ENCODE measurements at places on chromosomes 13 and 19.

DNA sequence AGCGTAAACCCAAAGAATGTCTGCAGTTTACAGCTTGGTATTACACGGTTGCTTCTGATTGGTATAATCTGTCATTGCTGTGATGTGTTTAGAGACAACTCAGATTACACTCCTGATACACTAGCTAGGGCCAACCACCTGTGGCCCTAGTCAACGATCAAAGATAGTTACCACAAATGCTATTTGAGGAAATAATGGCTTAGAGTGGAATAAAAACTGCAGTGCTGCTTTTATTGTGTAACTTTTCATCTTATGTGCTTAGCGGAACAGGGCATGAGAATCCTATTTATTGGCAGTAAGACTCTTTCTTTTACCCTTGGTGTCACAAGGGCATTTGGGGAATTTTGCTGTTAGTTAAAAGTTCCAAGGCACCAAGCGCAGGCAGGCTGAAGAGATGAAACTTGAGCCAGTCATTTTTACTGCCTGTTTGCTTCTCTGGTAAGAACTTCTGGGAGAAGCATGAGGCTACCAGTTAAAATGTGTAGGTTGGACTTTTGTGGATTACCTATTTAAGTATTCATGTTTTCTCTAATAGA, 363.3 kb downstream of the KCNRG start:
- no peak for DNase-seq

GRCh38 chr13:71964491-71965100, 97.6 kb upstream of the DACH1 start:
- DNase-seq = no peak

DNA sequence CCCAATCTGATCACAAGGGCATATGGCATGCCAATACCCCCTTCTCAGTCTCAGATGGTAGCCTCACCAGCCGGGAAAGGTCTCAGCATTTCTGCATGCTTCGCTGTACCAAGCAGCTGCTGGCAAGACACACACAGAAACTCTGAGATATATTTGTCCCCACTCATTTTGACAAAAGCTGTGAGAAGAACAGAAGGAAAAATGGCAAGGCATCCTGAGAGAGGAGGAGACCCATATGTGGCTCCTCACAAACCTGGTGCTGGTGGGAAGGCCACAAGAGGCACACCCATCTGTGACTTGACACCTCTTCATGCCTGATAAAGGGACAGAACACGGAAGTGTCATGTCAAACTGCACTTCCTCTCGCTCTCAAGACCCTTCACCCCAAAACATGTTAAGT, 36.7 kb upstream of the DOCK9 start:
- no peak for DNase-seq

DNA sequence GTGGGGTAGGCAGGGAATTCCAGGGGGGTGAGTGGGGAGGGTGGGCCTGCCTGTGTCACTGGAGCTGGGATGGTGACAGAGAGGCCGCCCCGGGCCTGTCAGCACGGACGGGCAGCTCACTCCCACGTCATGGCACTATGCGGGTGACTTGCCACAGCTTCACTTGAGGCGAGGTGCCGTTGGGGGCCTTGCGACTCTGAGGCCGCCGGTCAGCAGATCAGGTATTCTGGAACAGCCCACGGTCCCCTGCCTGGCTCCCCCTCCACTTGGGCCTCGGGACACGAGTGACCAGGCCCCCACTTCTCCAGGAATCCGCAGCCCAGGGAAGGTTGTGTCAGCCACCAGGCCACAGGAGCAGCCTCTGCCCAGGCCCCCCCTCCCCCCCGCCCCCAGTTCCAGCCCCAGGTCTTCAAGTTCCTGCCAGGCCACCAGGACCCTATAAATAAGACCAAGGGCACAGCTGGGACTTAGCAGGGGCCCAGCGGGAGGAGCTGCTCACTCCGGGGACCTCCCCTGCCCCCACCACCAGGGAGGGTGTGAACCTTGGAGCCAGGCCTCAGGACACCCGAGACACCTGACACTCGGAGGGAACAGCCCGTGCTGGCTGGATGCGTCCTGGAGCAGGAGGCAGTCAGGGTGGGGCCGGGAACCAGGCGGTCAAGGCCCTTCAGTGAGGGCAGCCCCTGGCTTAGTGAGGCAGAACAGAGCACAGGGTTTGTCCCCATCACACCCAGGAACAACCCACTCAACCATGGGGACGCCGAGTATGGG, 2.7 kb upstream of the MIDN start:
- DNase-seq = no peak

All from stimulated activated CD8-positive, alpha-beta memory T cell treated with anti-CD3 and anti-CD28 coated beads, Interleukin-4, amount 100 ng/mL, for 1 hour (primary cell).